ENCODE measurements at places on chromosomes 4 and X.

DNA sequence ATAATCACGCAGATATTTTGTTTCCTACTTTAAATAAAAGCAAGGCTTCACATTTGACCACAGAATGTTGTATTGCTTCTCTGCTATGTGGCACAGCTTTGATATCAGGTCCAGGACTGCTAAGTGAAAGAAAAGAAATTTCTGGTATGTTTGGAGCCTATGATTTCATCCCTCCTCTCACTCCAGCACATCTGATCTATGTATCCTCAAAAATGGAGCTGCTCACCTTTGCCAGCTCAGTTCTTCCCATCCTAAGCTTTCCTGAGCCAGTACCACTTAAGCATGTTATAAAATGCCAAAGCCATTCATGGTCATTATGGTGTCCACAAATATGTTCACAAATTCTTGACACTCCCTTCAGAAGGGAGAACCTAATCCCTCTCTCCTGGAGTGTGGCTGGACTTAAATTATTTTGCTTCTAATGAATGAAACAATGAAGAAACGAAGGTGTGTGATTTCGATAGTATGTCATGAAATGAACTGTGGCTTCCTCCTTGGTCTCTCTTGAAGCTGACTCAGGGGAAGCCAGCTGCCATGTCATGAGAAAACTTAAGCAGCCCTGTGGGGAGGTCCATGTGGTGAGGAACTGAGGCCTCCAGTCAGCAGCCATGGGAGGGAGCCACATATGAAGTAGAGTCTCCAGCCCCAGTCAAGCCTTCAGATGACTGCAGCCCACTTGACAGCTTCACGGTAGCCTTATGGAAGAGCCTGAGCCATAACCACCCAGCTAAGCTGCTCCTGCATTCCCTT, 207.7 kb downstream of the MGST2 start:
- DNase-seq: no peak

DNA sequence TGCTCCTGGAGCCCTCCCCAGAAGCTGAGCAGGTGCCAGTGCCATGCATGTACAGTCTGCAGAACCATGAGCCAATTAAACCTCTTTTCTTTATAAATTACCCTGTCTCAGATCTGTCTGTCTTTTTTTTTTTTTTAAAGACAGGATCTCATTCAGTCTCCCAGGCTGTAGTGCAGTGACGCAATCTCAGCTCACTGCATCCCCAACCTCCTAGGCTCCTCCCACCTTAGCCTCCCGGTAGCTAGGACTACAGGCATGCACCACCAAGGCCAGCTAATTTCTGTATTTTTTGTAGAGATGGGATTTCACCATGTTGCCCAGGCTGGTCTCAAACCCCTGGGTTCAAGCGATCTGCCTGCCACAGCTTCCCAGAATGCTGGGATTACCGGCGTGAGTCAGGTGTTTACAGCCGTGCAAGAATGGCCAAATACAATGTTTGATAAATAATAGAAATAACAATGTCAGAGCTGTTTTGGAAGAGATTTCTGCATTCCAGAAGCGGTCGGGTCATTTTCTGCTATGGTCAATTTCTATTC, 68.8 kb downstream of the SLC2A9 start:
- no peak for DNase-seq

DNA sequence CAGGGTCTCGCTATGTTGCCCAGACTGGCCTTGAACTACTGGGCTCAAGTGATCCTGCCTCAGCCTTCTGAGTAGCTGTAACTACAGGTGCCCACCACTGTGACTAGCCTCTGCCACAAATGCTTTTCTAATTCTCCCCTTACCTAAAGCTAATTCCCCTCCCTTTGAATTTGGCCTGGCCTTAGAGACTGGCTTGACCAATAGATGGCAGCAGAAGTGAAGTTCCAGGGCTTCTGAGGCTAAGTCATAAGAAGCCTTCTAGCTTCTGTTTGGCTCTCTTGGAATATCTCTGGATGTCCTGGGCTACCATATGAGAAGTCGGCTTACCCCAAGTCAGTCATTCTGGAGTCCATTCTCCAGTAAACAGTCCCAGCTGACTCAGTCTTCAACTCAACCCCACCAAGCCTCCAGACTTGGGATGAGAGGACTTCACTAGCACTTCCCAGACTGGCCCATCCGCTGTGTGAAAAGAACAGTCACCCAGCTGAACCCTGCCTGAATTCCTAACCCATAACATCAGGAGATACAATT, 61.0 kb downstream of the HPRT1 start:
- DNase-seq: no peak

DNA sequence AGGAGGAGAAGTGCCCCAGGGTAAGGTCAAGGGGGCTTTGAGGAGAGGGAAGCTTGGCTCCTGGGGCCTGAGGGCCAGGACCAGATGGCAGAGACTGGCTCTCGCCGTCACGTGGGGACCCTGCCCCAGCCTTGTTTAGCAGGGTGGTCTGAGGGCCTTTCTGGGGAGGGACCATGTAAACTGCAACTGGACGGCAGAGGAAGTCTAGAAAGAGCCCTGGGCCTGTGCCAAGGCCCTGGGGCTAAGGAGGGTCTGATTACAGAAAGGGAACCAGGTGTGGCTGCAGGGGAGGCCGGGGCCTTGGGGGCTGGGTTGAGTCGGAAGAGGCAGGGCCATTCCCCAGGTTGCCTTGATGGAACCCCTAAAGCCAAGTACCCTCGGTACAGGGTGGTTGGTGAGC, 1.8 kb upstream of the HGFAC start:
- DNase-seq: no peak

- no peak for DNase-seq
These were observed 94.6 kb downstream of the COX18 start for GRCh38 chr4:72974694-72975487.

GRCh38 chr4:12588582-12588981, 895.6 kb downstream of the RAB28 start:
- DNase-seq: no peak

DNA sequence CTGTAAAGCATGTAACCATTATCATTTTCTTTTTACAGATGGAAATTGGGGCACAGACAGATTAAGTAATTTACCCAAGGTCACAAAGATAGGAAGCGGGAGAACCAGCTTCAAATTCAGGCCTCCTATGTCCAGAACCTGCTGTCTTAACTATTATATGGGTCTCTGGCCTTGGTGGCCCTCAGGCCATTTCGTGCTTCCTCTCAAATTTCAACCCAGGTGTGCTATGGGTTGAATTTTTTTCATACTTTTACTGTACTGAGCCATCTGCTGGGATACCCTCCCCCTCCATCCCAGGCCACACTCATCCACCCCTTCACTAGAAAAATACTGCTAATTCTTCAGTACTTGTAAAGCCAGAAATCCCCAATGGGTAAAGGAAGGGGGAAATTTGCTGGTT, 42.3 kb downstream of the KLF3 start:
- no peak for DNase-seq

DNA sequence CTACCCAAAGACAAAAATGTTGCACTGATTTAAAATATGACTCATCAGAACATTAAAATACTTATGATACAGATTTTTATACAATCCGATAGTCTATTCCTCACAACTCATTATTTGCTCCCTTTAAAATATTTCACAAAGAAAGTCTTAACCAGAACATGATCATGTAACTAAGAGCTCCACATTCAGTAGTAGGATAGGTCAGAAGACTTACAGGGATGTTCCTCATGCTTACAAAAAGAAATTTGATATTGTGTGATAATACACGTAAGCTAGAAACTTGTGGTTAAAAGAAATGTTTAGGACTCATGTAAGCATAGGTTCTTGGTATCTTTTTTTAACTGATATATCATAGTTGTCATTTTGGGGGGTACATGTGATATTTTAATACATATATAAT, 235.9 kb downstream of the PALLD start:
- DNase-seq: no peak

DNA sequence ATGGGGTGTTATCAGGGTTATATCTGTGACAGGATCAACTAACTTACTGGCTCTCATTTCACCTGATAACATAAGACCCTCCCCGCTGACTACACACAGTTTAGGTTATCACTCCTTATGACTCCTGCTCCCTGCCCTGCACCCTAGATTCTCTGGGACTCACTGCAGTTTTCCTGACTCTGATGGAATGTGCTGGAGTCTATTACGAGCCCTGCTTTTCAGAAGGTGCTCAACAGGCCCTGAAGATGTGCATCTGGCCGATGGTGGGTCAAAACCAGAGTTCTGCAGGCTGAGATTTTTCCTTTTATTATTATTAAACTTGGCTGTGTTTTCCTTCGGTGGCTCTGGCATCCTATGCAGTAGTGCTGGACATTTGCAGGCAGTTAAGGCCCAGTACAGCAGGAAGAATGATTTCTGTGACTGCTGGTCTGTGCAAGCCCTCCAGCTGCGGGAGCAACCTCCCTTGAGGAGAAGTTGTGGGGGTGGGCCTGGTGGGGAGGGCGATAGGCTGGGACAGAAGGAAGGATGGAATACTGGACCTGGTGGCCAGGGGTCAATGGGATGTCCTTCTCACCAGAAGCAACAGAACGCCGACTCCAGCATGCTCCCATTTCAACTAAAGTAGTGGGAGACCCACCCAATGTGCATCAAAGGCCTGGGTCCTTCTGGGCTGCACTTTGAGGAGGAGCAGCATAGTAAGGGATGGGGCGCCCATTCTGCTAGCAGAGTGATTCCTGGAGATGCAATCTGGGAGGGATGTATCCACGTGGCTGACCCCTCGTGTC, 11.0 kb downstream of the SOD3 start:
- no peak for DNase-seq

DNA sequence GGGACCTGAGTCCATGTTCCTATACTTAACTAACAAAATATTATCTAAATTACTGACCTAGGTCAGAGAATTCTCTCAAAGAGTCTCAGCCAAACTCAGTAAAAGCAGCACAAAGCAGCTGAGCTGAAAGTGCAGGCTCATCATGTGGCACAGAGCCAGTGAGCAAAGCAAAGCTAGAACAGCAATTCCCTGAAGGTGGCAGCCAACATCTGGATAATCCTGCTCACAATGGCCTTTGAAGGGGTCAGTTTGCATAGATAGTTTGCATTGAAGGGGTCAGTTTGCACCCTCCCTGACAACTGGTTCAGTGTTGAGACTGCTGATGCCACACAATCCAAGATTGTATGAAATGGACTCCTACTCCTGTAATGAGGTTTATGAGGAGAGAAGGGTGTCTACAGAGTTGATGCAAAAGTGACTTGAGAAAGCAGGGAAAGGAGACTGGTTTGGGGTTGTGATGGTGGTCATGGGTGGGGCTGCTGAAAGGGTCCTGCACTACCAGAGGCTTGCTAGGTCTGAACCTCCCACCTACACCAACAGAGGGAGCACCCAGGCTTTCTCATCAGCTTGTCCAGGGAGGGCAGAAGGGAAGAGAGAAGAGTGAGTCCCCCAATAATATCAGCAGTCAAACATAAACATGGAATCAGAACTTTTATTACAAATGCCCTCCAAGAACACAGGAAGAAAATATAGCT, 39.7 kb downstream of the TRIM61 start:
- no peak for DNase-seq

- no peak for DNase-seq
These were observed 23.0 kb upstream of the PPA2 start for GRCh38 chr4:105496899-105497298.

GRCh38 chr4:94764069-94764468, 6.3 kb downstream of the BMPR1B start:
- DNase-seq: no peak

GRCh38 chr4:181541396-181541795, 701.8 kb upstream of the TENM3 start:
- no peak for DNase-seq

DNA sequence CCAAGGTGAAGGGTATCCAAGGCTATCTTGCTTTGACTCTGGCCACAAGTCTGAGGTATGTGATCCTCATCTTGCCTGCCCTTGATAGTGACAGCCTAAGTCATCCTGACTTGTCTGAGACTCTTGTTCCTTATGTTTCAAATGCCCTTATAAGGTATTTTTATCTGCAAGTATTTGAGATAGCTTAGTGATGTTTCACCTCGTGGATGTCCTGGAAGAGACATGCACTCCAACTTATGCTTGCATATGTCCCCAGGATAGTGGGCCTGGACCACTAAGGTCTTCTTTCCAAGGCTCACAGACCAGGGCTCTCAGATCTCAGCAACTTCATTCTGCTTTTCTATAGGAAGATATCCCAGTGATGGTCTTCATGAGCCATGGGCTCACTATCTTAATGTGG, 120.5 kb upstream of the WDR1 start:
- DNase-seq: no peak

GRCh38 chrX:101483705-101484104, 1.6 kb upstream of the ARMCX4 start:
- no peak for DNase-seq

- no peak for DNase-seq
These were observed 13.6 kb downstream of the TLR6 start for GRCh38 chr4:38842994-38843393.

DNA sequence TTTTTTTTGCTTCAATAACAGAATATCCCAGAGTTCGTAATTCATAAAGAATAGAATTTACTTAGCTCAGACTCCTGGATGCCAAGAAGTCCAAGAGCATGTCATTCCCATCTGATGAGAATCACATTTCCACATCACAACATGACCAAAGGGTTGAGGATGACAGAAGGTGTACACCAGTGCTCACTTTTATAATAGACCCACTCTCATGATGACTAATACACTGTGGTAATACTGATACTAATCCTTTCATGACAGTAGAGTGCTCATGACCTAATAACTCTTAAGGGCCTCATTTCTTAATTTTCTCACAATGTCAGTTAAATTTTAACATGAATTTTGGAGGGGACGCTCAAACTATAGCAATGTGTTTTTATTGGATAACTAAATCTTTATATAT, 69.2 kb downstream of the ZNF732 start:
- no peak for DNase-seq

DNA sequence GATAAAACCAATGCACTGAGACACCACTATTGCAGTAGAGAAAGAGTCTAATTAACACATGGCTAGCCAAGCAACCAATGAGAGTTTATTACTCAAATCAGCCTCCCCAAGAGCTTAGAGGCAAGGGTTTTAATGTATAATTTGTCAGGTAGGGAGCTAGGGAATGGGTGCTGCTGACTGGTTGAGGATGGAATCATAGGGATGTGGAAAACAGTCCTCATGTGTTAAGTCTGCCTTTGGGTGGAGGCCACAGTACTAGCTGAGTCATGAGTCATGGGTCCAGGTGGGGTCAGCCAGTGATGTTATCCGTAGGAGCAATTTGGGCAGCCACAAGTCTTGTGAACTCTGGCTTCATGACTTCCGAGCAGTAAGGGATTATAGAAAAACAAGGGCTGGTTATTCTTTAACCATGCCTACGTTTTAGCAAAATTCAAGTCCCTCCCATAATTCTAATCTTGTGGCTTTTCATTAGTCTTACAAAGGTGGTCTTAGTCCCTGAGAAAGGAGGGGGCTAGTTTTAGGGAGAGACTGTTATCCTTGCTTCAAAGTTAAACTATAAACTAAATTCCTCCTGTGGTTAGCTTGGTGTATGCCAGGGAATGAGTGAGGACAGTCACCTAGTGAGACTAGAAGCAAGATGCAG, 25.1 kb upstream of the PLAC8 start:
- DNase-seq: no peak

DNA sequence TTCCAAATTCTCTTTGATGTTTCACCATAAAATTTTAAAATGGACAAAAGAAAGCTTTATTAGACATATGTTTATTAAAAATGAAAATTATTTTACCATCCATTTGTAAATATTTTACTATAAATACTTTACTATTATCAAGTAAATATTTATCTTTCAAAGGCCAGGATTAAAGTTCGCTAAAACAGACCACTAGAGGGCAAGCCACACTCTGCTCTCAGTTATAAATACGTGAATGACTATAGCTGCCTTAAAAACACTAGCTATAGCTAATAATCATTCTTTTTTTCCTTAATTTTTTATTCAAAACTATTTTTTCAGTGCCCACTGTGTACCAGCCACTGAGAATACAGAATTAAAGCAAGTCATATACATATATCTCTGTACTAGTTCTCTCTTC, 38.6 kb downstream of the UNC5C start:
- no peak for DNase-seq
